NCI-H1436 (cell line): ENCODE measurements at places on chromosomes 6 and 20.

DNA sequence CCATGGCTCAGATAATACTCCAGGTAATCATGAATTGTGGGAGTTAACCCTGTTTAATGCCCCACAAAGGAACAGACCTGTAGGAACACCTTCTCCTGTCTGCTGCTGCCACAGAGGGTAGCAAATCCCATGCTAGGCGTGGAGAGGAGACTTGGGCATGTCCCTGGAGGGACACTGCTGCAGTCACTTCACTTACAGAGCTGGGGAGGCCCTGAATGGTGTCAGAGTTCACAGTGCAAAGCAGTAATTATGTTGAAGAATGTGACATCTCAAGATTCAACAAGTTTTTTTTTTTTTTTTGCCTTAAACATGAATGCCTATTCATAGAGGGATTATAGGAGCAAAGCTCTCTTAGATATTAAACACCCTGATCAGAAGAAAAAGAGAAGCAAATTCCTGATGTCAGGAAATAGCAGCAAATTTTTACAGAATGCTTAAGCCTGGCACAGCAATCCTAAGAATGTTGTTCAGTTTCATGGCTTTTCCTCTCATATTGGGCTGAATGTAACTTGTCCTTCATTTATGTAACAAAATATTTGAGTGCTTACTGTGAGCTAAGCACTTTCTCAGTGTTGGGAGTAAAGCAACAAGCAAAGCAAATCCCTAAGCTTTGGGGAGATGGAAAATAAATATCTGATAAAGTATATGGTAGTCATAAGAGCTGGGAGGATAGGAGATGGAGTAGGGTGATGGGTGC lies 45.0 kb downstream of the CARMIL1 start:
- no peak for DNase-seq

DNA sequence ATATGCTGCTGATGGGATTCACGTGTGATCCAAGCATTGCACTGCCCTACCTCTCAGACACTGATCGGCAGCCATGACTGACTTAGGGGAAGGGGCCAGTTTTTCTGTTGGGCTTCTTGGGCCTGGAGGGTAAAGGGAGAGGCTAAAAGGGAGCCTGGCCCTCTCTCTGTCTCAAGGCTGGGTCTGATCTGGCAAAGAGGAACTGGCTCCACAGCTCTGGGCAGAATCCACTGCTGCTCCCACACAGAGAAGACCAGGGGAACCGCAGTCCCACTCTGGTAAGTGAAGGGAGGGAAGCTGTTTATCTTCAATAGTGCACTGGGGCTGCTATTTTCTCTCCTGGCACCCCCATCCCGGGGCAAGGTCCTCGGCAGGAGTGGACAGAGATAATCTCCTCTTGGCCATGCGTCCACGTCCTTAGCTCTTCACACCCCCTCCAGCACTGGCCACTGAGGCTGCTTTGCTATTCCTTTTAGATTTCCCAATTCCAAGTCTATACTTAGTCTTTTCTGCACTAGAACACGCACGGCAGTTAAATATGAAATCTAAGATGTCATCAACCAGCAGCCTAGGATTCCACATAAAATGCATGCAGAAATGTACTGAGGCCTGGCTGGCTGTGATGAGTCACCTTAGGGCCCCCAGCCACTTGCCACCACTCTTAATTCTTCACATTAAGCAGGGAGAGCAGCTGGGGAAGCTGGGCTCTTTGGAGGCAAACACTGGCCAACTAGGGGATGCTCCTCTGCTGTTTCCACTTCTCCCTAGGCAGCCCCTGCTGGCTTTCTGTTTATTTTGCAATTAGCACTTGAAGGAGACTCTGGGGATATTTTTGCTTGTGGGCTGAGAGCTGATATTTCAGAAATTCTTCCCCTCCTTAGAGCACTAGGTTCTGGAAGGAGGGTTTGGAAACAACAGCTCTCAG lies 87.8 kb upstream of the ARMC2 start:
- peak; percentile 47 for DNase-seq

DNA sequence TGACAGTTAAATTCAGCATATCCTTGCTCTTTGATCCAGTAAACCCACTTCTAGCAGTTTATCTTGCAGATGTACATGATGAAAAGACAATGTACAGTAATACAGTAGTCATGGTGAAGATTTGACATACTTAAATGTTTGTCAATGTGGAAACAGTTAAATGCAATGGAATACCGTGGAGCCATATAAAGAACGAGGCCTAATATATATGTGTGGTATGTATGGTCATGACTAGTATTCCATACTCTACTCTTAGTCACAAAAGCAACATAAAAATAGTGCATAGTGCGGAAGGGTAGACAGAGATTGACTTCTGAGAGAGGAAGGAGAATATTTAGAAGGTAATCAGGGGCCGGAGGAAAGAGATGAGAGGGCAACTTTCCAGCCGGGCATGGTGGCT lies 70.7 kb upstream of the ARMC2 start:
- DNase-seq = no peak

DNA sequence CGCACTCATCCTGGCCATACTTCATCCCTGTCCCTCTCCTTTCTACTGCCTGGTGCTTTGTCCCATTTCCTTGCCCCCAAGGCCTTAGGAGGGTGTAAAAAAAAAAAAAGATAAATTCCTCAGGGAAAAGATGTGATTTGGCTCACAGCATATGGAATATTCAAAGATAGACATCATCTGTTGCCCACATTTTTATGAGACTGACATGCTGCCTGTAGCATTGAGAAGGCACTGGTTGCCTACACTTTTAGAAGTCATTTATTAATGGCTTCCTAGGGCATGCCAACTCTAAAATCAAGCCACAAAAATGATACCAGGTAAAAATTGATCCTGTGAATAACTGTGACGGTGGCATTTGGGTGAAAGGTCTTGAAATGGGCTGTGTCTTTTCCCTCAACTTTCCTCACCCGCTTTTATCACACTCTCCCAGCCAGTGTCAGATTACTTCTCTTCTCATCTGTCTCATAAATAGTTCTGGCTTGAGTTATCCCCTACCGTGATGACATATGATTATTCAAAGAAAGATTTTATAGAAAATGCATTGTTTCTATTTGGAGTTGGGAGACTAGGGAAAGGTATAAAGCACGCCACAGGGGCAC lies 139.4 kb downstream of the CARMIL1 start:
- DNase-seq = no peak

- DNase-seq = no peak
These were observed 32.0 kb upstream of the SCRT2 start for GRCh38 chr20:707451-708110.

- DNase-seq = no peak
These were observed 969.9 kb upstream of the EPHA7 start for GRCh38 chr6:94389218-94389617.

DNA sequence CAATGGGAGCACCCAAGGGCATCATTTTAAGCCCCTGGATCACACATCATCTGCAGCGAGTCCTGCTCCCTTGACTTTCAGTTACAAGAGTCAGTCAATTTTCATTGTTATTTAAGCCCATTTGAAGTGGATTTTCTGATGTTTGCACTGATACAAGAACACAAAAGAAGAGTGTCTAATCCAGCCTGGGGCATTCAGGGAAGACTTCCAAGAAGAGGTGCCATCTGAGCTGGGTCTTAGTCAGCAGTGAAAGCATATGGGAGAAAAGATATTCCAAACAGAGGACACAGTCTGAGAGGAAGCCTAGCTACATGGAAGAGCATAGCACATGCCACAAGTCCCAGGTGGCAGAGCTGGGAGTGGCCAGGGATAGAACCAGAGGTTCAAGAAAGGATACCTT lies 10.4 kb upstream of the FOXP4 start:
- DNase-seq = no peak

- peak; percentile 9 for DNase-seq
These were observed 4.0 kb downstream of the DCDC2 start for GRCh38 chr6:24353861-24354260.

- no peak for DNase-seq
These were observed 63.9 kb downstream of the REV3L start for GRCh38 chr6:111418971-111419693.

- DNase-seq = no peak
These were observed 260.4 kb downstream of the PTPRK start for GRCh38 chr6:128259730-128260685.

GRCh38 chr6:148343047-148343782 lies 577 bp downstream of the SASH1 start:
- no peak for DNase-seq

DNA sequence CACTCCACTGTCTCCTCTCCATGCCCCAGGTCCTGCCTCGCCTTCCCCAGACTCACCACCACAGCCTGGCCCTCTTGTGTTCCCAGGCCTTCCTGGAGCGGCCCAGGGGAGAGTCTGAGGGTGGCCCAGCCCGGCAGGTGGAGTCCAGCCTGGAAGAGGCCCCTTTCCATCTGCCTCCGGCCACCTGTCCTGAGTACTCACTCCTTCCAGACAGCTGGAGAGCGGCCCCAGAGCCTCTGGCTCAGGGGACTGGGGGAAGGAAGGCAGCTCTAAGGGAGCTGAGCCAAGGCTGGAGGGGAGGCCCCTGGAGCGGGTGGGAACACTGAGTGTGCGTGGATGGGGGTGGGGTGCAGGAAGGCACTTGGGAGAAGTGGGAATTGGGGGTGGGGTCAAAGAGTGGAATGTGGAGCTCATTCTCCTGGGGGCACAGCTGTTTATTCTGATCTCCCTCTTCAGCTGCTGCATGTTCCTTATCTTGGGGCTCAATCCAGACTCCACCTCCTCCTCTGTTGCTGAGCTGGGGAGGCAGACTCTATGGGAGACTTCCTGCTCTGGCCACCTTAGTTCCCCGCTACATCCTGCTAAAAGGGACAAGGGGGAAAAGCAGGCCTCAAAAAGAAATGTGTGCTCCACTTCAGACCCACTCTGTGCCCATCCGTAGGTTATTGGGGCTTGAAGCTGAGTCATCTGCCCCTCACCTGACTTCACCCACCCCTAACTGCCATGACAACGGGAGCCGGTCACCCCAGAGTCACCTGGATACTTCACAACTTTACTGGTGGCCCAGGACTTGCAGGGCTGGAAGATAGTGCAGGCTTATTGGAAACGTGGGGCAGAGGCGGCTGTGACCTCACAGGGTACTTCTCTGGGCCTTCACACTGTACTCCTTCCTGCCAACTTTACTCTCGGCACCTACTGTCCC lies 19.5 kb upstream of the TAF8 start:
- no peak for DNase-seq

DNA sequence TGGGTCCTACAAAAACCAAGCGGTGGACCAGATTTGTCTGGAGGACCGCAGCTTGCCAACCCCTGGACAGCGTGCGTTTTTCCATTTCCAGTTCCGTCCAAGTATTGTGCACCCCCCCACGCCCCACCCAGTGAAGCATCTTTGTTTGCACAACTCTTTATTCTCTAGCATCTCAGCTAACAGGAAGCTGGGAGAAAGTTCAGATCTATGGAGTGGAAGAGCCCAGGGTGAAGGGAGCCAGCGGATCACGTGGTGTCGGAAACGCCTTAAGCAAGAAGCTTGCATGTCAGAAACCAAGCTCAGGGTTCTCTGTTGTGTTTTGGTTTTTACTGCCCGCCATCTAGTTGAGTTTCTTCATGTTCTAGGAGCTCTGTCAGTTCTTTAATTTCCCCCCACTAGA lies 29.9 kb downstream of the ARID1B start:
- no peak for DNase-seq
